ENCODE measurements at places on chromosomes 12 and 14.

GRCh38 chr12:96501908-96502307 lies 12.5 kb downstream of the CFAP54 start:
- DNase-seq, result no peak

DNA sequence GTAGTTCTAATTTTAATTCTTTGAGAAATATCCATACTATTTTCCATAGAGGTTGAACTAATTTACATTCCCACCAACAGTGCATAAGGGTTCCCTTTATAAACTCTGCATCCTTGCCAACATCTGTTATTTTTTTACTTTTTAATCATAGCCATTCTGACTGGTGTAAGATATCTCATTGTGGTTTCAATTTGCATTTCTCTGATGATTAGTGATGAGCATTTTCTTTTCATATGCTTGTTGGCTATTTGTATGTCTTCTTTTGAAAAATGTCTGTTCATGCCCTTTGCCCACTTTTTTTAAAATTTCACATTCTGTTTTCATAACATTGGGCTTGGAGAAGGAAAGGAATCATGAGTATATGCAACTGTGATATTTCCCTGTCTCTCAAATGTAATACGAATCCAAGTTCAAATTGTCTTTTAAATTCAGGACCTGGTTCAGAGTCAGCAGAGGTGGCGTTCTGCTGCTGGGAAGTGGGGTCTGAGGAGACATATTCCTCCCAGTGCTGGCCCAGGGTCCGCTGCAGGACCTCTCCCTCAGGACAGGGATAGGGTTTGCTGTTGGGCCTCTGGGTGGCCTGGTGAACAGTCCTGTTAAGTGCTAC lies 81.2 kb upstream of the ETV6 start:
- no peak for DNase-seq

GRCh38 chr12:14452336-14452735 lies 86.9 kb downstream of the ATF7IP start:
- no peak for DNase-seq

- DNase-seq, result no peak
These were observed 5.7 kb upstream of the PLEK2 start for GRCh38 chr14:67417633-67418032.

DNA sequence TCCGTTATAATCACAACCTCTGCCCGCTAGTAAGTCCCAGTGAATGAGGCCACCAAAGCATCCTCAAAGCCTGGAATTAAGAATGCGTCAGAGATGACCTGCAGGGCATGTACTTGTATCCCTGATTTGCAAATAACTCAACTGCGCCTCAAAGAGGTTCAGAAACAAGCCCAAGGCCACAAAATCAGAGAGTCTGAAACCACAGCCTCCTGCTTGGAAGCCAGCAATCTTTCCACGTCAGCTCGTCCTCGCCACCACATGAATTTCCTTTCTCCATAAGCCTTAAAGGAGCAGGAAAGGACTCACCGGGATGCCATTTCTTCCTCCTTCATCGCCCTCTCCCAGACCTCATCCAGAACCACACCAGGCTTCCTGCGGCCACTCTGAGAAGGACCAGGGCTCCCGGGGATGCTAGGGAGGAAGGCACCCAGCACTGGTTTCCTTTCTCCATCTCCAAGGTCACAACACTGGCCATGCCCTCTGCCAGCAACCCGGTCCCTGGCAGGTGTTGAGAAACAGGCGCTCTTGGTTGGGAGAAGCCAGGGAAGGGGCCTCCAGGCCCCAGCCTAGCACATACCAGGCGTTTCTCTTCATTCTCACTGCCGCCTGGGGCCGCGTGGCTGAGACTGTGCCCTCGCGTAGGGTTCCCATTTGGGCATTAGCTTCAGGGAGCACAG lies 191.2 kb upstream of the DIO3 start:
- DNase-seq, result no peak

DNA sequence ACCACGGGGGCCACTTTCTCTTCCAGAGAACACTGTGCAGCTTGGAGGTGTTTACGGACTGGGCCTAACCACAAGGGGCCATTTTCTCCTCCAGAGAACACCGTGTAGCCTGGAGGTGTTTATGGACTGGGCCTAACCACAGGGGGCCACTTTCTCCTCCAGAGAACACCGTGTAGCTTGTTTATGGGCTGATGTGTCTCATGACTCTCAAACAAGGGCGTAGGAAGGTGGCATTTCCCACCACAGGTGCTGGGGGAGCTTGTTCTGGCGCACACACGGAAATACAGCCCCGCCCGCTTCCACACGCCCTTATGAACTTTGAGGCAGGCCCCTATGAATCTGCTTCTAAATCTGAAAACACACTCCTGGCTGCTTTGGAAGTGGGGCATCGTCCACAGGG lies 174.6 kb upstream of the SFSWAP start:
- no peak for DNase-seq

Measured in suppressor macrophage treated with lipopolysaccharide for 1 hour (primary cell).